ENCODE measurements at places on chromosomes 12 and 14.

GRCh38 chr12:22670762-22671161 is 45.8 kb downstream of the ETNK1 start:
- DNase-seq = no peak

GRCh38 chr14:85122690-85123089 is 407.3 kb upstream of the FLRT2 start:
- no peak for DNase-seq

DNA sequence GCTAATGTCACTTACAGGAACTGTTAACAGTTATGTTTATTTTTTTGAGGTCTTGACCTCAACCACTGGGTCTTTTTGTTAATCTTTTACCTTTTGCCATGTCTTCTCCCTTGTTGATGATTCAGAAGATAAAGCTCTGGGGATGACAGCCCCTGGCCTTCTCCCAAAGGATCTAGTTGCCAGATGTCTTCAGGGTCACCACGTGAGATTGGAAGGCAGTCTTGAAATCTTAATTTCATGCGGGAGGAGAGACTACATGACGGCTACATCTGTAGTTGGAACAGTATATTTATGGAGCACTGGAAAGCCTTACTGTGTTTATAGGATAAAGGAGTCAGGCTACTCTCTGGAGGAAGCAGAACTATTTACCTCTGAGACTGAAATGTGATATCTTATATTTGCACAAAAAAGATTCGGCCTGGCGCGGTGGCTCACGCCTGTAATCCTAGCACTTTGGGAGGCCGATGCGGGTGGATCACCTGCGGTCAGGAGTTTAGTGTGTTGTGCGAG is 5.6 kb downstream of the MLEC start:
- DNase-seq = no peak

DNA sequence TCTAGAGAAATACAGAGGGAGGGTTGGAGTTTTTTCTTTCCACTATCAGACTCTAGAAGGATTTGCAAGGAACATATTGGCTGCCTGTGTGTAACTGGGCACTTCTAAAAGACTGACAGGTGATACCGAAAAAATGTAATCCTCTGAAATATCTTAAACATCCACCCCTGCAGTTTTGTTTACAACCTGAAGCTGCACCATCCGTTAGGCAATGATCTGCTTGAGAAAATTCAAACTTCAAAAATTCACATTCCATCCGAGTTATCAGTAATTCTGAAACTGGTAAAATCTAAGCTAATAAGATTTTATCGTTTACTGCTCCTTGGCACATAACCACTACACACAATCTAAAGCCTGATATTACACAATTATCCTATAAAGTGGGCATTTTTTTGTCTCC is 528.6 kb downstream of the FUT8 start:
- DNase-seq = no peak

Measured in stimulated activated CD4-positive, alpha-beta T cell treated with anti-CD3 and anti-CD28 coated beads, Interleukin-15, amount 100 ng/mL, for 1 hour (primary cell).